ENCODE measurements at places on chromosomes 6 and 20.
A peak's percentile ranks its signal among the peaks of the same experiment; 100 is the strongest.

DNA sequence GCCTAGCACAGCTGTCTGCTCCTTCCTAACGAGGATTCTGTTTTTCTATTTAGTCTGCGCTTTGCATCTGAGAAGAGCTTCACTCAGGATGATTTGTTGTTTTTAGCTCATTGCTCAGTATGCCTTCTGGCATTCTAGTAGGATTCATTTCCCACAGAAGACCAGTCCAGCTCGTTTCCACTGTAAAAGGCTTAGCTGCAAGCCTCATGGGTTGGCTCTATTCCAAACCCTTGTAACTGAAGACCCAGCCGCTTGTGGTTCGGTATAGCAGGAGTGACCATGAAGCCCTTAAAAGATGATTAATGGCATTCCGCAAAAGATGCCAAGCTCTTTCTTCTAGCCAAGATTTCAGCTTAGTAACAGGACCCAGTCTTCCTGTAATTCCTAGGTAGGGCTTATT lies 7.2 kb downstream of the ADGRF1 start:
- H3K27me3 ChIP-seq = no peaks in the 10 kb centered on the region
- H3K4me1 ChIP-seq = no peaks in the 10 kb centered on the region
- peak overlapping the region; percentile 5 for H3K27ac ChIP-seq
- DNase-seq = no peak

DNA sequence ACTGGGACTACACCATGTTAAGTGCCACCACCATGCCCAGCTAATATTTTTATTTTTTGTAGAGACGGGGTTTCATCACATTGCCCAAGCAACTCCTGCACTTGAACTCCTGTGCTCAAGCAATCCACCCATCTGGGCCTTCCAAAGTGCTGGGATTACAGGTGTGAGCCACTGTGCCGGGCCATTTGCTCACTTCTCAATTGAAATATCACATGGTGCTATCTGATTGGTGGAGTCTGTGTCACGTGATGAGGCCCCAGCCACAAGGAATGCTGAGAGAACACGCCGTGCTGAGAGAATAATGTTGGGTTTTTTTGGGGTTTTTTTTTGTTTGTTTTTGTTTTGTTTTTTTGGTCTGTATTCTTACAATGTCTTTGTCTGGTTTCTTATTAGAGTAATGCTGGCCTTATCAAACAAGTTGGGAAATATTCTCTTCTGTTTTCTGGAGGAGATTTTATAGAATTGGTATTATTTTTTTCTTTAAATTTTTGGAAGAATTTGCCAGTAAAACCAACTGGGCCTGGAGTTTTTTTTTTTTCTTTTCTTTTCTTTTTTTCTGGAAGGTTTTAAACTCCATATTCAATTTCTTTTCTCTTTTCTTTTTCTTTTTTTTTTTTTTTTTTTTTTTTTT lies 183.2 kb upstream of the KCNG1 start:
- no peak overlapping the region for H3K27ac ChIP-seq
- no peak overlapping the region for H3K4me3 ChIP-seq
- no peaks in the 10 kb centered on the region for H3K4me1 ChIP-seq
- no peaks in the 10 kb centered on the region for H3K36me3 ChIP-seq
- DNase-seq = no peak

DNA sequence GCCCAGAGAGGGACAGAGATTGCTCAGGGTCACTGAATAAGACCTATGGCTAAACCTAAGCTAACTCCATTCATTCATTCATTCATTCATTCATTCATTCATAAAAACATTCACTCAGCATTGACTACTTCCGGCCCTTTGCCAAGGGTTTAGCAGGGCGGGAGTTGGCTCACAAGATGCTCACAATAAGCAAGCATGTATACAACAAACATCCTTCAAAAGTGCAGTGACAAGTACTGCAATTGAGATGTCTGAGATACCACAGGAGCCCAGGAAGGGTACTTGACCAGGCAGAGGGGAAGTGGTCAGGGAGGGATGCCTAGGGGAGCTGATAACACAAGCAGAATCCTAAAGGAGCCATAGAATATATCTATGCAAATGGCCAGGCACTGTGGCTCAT lies 18.2 kb upstream of the KIAA1755 start:
- no peaks in the 10 kb centered on the region for H3K4me1 ChIP-seq
- no peaks in the 10 kb centered on the region for H3K27me3 ChIP-seq
- no peak for DNase-seq
- H3K4me3 ChIP-seq = no peak overlapping the region
- no peaks in the 10 kb centered on the region for H3K36me3 ChIP-seq

GRCh38 chr20:4297127-4297826 lies 281.9 kb upstream of the RNF24 start:
- no peak for DNase-seq
- no peaks in the 10 kb centered on the region for H3K4me1 ChIP-seq
- peaks cover 3% of the 10 kb centered on the region for H3K27me3 ChIP-seq
- no peaks in the 10 kb centered on the region for H3K36me3 ChIP-seq
- no peak overlapping the region for H3K27ac ChIP-seq

GRCh38 chr20:47438464-47439381 lies 63.0 kb upstream of the NCOA3 start:
- no peaks in the 10 kb centered on the region for H3K4me1 ChIP-seq
- H3K27me3 ChIP-seq = no peaks in the 10 kb centered on the region
- no peak for DNase-seq
- no peak overlapping the region for H3K4me3 ChIP-seq
- no peak overlapping the region for H3K27ac ChIP-seq

DNA sequence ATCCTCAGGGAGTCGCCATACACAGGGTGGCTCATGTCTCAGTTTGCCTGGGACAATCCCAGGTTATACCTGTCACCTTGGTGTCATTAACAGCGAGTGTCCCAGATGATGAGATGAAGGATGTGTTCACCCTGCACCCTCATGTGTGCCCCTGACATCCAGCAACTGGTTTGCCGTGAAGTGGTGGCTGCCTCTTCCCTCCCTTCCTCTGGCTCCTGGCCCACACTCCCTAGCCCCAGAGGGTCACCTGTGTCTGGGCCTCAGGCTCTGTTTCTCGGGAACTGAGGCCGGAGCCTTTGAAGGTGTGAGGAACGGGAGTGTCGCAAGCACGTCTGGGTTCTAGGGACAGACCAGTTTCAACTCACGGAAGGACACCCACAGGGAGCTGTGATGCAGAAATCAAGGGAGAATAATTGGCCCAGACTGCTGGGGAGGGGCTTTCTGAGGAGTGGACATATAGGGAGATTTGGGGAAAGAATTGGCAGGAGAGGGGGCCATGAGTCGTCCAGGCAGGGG lies 35.8 kb upstream of the PHACTR3 start:
- no peaks in the 10 kb centered on the region for H3K4me1 ChIP-seq
- H3K27ac ChIP-seq = no peak overlapping the region
- H3K27me3 ChIP-seq = no peaks in the 10 kb centered on the region
- no peak for DNase-seq

DNA sequence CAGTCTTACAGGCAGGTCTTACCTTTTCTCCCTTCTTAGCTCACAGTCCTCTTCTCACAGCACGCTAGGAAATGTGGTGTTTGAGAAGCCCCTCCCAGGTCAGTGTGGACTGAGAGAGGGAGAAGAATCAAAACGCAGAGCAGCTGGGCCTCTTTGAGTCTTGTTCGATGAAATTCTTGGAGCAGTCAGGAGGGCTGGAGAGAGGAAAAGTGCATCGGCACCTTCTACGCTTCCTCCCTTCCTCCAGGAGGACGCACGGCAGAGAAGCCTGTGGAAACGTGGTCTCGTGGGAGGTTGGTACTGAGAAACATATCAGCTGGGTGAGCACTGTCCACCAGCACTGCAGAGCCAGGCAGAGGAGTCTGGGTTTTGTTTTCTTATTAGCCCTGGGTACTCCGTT lies 52.7 kb downstream of the TXLNB start:
- H3K27ac ChIP-seq = no peak overlapping the region
- no peaks in the 10 kb centered on the region for H3K36me3 ChIP-seq
- H3K27me3 ChIP-seq = peaks cover 4% of the 10 kb centered on the region
- H3K4me1 ChIP-seq = no peaks in the 10 kb centered on the region
- no peak for DNase-seq

DNA sequence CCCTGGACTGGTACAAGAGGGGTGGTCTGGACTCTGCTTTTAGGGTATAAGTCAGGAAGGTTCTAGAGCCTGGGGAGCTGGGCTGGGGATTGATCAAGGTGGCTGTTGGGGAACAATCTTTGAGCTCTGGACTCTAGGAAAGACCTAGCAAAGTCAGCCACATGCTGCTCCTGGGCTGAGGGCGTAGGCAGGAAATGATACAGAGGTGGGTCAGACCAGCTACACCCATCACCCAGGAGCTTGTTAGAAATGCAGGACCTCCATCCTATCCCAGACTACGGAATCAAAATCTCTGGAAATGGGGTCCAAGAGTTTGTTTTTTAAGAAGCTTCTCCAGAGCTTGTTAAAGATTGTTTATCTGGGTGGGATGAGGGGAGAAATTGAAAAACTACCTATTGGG lies 9.4 kb downstream of the ADTRP start:
- H3K27ac ChIP-seq = no peak overlapping the region
- no peak for DNase-seq
- H3K36me3 ChIP-seq = no peaks in the 10 kb centered on the region
- H3K4me1 ChIP-seq = no peaks in the 10 kb centered on the region
- H3K27me3 ChIP-seq = no peaks in the 10 kb centered on the region

GRCh38 chr6:38806833-38807232 lies 91.7 kb downstream of the DNAH8 start:
- H3K27ac ChIP-seq = no peak overlapping the region
- no peak for DNase-seq
- H3K36me3 ChIP-seq = no peaks in the 10 kb centered on the region
- no peaks in the 10 kb centered on the region for H3K4me1 ChIP-seq

GRCh38 chr6:118652051-118652615 lies 742 bp upstream of the CEP85L start:
- DNase-seq = no peak
- H3K4me3 ChIP-seq = peak overlapping the region; percentile 90
- no peaks in the 10 kb centered on the region for H3K36me3 ChIP-seq
- H3K4me1 ChIP-seq = peaks cover 20% of the 10 kb centered on the region
- H3K27me3 ChIP-seq = peaks cover 5% of the 10 kb centered on the region

DNA sequence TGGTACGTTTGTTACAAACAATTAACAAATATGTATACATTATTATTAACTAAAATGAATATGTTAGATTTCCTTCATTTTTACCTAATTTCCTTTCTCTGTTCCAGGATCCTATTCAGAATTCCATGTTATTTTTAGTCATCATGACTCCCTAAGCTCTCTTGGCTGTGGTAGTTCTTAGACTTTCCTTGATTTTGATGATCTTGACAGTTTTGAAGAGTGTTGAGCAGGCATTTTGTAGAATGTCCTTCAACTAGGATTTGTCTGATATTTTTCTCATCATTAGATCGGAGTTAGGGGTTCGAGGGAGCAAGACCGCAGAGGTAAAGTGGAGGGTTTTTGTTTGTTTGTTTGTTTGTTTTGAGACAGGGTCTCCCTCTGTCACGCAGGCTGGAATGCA lies 44.3 kb upstream of the ZNF184 start:
- H3K4me3 ChIP-seq = no peak overlapping the region
- H3K27ac ChIP-seq = no peak overlapping the region
- no peaks in the 10 kb centered on the region for H3K36me3 ChIP-seq
- DNase-seq = no peak
- H3K27me3 ChIP-seq = peaks cover 16% of the 10 kb centered on the region
- H3K4me1 ChIP-seq = peaks cover 10% of the 10 kb centered on the region

DNA sequence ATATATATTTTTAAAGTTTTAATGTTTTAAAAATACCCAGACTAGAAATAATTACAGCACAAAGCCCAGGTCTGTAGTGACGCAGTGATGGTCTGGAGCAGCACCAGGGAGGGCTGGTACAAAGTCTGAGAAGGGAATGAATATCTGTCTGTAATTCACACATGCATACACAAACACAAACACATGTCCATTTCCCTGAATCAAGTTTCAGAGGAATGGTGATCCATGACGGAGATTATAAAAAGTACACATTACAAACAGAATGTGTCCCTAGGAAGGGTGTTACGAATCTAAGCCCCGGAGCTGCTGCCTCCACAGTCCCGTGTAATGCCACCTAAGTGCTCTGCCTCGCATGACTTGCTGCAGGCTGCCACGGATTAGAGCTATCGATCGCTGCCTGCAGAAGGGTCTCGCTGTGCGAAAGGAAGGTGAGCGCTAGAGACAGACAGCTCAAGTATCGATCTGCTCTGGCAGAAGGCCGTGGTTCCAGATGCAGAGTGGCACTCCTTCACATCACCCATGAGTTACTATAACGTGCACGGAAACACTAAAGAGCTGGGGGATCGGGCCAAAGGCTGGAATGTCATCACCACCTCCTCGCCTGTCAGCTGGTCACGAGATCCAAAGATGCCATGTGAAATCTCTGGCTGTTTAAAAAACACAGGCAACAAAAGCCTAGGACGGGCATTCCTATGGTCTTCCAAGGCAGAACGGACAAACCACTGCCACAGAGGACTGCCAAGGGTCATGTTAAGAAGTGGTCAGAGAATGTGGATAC lies 87.1 kb downstream of the INSM1 start:
- no peaks in the 10 kb centered on the region for H3K27me3 ChIP-seq
- no peak overlapping the region for H3K4me3 ChIP-seq
- H3K27ac ChIP-seq = no peak overlapping the region
- H3K36me3 ChIP-seq = no peaks in the 10 kb centered on the region
- no peak for DNase-seq
- H3K4me1 ChIP-seq = no peaks in the 10 kb centered on the region

GRCh38 chr6:140354296-140354695 lies 979.8 kb upstream of the CITED2 start:
- no peaks in the 10 kb centered on the region for H3K36me3 ChIP-seq
- H3K4me1 ChIP-seq = peaks cover 3% of the 10 kb centered on the region
- H3K27ac ChIP-seq = no peak overlapping the region
- DNase-seq = no peak
- H3K4me3 ChIP-seq = no peak overlapping the region

DNA sequence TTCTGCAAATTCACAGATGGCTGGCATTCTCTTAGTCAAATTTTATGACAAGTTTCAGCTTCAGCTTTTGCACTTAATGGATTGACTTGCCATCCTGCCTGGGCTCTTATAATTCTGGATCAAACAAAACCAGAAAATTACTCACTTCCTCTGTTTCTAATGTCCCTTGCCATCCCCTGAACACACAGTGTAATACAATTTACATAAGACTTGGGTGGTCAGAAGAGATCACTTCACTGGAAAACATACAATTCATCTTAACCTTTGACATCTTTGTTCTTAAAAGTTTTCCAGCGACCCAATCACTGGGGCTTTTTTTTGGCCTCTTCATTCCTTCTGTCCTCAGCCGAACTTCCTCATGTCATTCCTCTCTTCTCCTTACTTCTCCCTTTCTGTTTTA lies 199.0 kb downstream of the ARHGAP18 start:
- no peak overlapping the region for H3K4me3 ChIP-seq
- no peaks in the 10 kb centered on the region for H3K27me3 ChIP-seq
- H3K27ac ChIP-seq = no peak overlapping the region
- no peaks in the 10 kb centered on the region for H3K36me3 ChIP-seq

GRCh38 chr20:4069751-4070150 lies 54.4 kb upstream of the RNF24 start:
- H3K27me3 ChIP-seq = no peaks in the 10 kb centered on the region
- H3K4me3 ChIP-seq = no peak overlapping the region
- peaks cover 5% of the 10 kb centered on the region for H3K4me1 ChIP-seq
- no peak overlapping the region for H3K27ac ChIP-seq
